GM12878 (cell line): ENCODE measurements at places on chromosomes 5 and 9.

DNA sequence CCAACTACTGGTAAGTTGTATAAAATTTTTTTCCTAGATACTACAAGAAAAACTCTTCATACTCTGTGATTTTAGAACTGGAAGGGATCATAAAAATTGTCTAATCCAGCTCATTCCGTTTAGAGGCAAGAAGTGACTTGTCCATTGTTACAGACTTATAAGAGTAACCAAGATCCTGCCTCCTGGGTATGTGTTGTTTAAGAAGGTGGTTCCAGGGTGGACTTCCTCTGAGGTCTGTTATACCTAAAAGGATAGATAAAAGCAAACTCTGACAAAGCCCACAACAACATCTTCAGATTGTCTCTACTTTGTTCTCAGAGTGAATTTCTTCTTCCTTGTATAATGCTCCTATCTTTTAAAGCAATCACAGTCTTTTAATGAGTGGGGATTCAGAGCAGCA, 24.2 kb downstream of the TGFBR1 start:
- DNase-seq = no peak

GRCh38 chr9:14156046-14156445, 157.9 kb downstream of the NFIB start:
- DNase-seq = peak; percentile 37

DNA sequence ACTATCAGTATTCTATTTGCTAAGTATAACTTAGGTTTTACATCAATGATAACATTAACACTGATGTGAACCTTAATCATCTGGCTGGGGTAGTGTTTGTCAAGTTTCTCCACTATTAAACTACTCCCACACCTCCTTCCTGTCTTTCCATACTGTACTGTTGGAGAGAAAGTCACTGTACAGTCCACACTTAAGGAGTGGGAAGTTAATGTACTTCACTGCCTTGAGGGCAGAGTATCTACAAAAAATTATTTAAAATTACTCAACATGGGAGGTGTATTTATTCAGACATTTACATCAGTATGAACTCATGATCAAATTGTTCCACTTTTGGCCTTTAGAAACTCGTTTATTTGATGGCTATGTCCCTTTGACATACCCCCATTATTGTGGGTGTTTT, 11.9 kb downstream of the UHRF2 start:
- no peak for DNase-seq

- no peak for DNase-seq
Observed at GRCh38 chr5:178206166-178207101, 2.1 kb downstream of the HNRNPAB start.

- no peak for DNase-seq
Observed at GRCh38 chr5:122091936-122092600, 14.0 kb upstream of the LOX start.

- DNase-seq = no peak
Observed at GRCh38 chr5:76104027-76104426, 20.8 kb downstream of the SV2C start.

DNA sequence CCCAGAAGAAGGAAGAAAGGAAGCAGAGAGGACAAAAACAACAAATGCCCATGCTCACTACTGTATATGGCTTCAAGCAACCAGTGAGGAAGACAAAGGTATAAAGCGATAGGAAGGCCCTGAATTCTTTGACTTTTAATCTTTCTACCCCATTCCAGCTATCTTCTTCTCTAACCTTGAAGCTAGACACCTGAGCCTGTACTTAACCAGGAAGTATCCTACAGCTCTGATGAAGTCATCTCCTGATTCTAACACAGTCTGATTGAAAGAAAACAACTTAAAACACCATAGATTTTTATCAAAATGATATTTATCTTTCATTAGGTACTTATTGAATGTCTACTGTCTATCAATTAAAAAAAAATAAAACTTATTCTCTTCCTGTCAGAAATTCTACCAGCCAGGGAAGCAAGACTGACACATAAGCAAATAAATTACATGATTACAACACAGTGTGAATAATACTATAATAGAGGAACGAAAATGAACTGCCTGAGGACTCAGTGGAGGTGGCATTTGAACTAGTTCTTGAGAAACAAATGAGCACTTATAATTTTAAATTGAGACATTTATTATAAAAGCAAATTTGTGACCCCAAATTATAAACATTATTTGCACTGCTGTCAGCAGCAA, 123.3 kb upstream of the ELL2 start:
- DNase-seq = no peak

- no peak for DNase-seq
Observed at GRCh38 chr5:54942064-54942778, 43.2 kb downstream of the ESM1 start.

GRCh38 chr9:128729766-128730517, 6.0 kb upstream of the ZDHHC12 start:
- no peak for DNase-seq

GRCh38 chr9:137076636-137077009, 694 bp upstream of the UAP1L1 start:
- no peak for DNase-seq

DNA sequence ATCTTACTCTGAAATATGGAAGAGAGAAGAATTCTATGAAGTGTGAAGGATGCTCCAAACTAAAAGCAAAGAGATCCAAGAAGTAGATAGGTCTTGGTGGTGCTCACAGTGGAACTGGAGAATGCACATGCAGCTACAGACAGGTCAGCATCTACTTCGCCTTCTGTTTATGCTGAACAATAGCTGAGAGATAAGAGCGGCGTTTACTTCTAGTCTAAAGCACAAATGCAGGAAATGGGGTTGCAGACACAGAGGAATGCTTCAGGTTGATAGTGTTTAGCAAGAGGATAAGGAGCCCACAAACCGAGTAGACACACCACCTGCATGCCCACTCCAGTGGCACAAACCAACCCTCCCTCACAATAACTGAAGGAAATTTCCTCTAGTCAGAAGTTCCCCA, 180.0 kb upstream of the RGMB start:
- no peak for DNase-seq

GRCh38 chr5:134184155-134185135, 7.7 kb upstream of the SKP1 start:
- peak; percentile 16 for DNase-seq

- no peak for DNase-seq
Observed at GRCh38 chr9:130372057-130372456, 72.7 kb upstream of the ASS1 start.

DNA sequence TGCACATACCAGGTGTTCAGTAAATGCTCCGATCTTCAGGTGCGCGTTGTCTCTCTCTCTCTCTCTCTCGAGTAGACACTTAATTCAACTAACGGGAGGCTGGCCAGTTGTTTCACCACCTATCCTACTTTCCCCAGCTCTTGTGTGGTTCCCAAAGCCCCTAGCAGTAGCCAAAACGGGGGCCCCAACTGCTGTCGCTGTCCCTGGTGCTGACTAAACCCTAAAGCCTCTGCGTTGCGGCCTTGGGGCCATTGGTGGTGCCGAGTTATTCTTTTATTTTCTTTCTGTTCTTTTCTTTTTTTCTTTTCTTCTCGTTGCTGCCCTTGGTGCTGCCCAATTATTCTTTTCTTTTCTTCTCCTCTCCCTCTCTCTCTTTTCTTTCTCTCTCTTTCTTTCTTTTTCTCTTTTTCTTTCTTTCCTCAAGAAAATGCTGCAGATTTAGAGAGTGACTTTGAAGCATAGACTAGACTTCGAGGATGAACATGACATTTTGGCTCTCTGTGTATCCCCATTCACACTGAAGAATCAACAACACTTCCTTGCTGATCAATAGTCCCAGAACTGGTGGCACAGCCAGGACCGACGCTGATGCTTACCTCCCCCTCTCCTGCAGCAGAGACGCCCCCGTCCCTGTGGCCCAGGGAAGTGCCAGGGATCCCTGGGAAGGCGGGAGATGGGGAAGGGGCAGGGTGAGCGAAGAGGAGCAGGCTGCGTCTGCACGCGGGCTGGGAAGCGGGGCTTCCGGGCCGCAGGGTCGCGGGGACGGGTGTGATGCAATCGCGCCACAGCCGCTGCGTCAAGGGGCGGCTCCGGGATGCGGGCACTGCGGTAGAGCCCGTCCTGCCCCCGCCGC, at the start of gene FBLL1:
Gene FBLL1, plus strand, starts transcription at position 785 of the 853 bp plus-strand sequence. CDS start 200 bp downstream, outside the sequence.
- no peak for DNase-seq

DNA sequence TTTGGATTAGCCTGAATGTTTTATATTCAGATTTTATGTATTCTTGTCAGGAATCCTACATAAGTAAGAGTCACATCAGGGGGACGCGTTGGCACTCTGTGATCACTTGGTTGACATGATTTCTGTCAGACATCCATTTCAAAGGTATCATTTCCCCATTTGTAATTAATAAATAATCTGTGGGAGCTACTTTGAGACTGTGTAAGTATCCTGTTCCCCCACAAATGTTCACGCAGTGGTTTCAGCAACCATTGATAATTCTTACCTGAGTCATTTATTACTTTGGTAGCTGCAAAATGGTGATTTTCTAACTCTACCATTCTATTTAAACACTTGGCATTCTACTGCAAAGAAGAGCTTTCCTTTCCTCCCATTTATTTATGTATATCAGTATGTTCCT, 56.9 kb upstream of the TBC1D2 start:
- DNase-seq = peak; percentile 11

DNA sequence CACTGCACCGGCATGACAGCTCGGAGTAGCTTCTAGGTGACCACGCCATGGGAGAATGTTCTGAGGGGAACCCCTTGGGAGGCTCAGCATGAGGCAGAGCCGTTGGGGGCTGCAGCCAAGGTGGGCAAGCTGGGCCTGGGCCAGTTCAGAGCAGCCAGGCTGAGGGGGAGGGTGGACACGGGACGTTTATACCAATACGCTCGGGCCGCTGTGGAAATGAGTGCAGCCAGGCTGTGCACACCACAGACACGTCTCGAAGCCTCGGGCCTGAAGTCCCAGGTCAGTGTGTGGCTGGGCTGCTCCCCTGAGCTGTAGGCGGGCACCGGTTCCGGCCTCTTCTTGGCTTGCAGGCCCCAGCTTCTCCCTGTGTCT, 28.9 kb upstream of the SLC12A7 start:
- DNase-seq = no peak

DNA sequence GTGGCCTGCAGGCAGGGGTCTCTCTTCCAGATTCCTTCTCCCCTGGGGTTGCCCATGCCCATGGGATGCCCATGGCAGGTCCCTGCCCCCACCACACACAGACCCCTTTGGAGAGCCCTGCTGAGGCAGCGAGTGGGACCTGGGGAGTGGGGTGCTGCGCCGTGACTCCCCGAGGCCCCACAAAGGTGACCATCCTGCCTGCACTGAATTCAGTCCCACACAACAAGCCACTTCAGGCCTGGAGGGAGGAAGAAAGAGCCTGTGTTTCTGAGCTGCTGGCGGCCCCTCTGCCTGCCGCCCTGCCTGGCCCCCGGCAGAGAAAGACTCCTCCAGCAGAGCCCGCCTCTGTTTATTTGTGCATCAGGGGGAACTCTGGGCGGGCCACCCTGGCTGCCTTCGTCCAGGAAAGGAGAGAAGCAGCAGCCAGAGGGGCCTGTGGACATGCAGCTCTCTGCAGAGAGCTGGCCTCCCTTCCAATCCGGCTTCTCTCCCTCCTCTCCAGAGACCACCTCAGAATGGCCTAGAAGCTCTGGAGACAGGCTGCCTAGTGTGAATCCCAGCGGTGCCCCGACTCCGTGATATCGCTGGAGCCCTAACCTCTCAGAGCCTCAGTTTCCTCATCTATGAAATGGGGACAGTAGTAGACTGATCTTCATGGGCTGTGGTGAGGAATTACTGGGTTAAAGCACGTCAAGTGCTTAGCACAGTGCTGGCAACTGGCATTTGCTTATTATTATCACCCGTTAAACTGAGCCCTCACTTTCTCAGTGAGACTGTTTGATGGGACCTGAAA, 72.9 kb downstream of the COL27A1 start:
- no peak for DNase-seq

DNA sequence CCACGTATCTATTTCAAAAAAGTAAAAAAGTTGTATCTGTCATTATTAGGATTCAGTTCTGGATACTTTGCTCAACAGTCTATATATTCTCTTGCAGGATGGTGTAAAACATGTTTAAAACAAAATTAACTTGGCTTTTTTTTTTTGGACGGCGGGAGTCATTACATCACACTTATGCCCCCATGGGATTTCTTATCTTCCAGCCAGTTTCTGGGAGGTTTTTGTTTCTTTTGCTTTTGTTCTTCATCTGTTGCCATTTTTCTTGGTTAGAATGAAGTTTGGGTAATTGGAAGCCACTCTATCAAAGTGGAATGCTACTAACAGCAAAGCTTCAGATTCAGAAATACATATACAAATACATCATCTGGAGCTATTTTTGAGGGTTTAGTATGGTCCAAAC, 1.8 kb upstream of the STARD4 start:
- DNase-seq = no peak

GRCh38 chr5:84825606-84826005, 440.9 kb upstream of the EDIL3 start:
- no peak for DNase-seq

GRCh38 chr9:26551451-26551850, 341.2 kb downstream of the CAAP1 start:
- no peak for DNase-seq

DNA sequence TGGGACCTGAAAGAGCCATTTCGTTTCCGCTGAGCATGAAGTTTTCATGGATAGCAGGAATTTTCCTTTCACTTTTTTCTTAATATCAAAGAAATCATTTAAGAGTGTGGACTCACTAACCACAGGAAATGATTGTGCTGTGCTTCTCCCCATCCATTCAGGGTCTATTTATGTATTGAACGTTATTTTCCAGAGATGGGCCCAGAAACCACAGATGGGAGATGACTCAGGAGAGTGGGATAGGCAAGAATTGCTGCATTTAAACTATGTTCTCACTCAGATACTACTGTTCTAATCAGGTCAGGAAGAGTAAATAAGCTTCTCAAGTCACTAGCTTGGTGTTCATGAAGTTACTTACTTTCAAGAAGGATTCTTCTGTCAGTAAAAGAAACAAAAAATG, 763.8 kb downstream of the DTWD2 start:
- DNase-seq = no peak

DNA sequence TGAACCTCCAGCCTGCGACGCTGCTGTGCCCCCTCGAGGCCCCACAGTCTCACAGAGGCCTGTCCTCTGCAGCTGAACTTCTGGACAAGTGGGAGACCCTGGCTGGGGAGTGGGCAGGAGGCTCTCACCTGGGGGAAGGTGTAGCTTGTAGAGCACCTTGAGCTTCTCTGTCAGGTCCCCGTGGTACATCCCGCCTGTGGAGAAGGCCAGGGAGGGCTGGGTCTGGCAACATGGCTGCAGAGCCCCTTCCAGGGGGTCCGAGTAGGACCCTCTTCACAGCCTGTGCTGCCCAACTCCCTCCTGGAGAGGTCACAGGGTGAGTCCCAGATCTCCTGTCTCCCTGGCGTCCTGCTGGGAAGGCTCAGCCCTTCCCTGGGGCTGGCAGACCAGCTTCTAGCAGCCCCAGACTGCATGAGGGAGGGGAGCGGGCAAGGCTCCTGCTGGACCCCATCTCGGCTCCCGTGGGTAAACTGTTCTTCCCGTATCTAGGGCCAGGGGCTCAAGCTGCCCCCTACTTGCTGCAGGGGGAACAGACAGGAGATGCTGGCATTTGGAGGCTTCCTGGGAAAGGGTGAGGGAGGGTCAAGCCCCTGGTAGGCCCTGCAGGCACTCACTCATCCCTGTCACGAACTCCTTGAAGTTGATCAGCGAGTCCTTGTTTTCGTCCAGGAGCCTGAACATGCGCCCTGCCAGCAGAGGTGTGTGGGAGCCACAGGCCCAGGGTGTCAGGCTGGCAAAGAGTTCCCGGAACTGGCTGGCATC, 11.2 kb upstream of the MRNIP start:
- DNase-seq = no peak

GRCh38 chr9:128020692-128021091, 39.9 kb upstream of the EEIG1 start:
- DNase-seq = no peak

GRCh38 chr5:116754556-116754955, 179.9 kb upstream of the SEMA6A start:
- DNase-seq = no peak

GRCh38 chr5:143045062-143045461, 274.9 kb downstream of the ARHGAP26 start:
- no peak for DNase-seq

GRCh38 chr5:120152472-120152871, 311.6 kb upstream of the PRR16 start:
- no peak for DNase-seq
